ENCODE measurements at places on chromosomes 5 and 9.
A peak's percentile ranks its signal among the peaks of the same experiment; 100 is the strongest.

DNA sequence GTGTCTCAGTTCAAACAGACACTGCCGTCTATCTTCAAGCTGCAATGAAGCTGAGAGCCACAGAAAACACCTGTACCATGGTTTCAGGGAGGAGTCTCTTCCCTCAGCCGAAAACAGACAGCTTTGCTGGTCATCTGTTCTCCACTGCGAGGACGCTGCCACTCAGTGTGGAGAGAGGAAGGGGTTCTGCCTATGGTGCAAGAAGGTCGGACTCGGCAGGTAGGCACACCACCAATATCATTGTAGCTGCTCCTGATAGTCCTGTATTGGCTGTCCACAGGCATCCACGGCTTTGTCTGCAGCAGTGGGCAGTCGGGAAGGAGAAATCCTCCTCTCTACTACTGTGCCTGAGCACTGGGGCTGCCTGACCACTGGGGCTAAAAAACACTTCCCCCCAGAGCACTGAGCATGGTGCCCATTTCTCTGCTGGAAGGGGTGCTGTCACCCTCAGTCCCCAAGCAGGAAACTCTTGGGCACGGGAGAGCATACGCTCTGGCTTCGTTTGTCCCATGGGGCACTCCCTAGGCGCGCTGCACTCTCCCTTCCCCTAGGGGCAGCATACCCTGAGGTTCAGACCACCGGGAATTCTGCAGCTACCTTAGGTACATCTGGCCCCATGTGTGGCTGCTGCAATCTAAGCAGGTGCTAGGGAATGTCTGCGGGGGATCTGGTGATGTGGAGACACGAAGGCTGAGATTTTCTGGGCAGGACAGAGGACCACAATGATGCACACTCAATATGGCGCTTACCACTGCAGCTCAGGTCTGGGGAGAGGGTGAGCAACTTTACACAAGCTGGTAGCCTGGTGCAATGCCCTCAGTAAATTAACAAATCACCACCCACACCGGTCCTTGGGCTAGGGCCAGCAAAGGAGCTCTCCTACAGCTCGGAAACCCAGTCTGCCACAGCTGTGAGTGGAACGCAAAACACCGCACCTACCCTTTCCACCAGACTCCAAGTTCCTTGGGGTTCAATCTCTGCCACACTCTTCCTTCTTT lies 880.9 kb upstream of the SEMA6A start:
- DNase-seq, result no peak

- DNase-seq, result no peak
These were observed 48.2 kb downstream of the ADAMTS2 start for GRCh38 chr5:179297026-179297425.

DNA sequence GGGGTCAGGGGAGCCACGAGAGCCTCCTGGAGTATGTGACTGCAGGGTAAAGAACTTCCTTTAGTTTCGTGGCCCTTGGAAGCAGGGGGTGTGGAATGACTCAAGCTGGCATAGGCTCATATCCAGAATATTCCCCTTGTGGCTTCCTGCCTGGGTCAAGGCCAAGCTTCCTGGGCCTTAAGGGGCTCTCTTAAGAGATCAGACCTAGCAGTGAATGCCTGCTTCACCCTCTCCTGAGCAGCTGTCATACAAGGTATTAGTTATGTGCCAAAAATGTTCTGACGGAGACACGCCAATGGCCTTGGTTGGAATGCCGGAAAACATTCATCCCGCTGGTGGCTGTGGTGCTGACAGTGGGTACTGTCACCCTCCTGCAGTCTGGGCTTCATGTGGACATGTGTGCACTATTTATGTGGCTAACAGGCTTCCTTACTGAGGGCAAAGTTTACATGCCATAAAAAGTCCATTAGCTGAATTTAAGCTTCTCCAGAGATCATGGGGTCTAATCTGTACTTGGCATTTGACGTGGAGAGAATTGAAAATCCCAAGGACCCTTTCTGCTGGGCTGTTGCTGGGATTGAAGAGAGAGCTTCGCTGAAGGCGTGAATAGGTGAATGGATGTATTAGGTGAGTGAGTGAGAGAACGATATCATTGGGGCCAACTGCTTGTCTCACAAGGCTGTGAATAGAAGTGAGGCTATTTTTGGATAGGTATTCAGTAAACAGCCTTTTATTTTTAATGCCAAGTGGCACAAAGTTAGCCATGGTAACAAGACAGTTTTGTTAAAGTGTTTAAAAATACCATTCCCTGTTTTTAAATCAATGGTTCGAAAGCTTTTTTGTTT lies 156.8 kb downstream of the MACROH2A1 start:
- DNase-seq, result no peak

GRCh38 chr5:52674815-52675545 lies 112.7 kb upstream of the ITGA1 start:
- no peak for DNase-seq

GRCh38 chr9:115296831-115297565 lies 179.0 kb upstream of the TNC start:
- no peak for DNase-seq

GRCh38 chr5:120108586-120109248 lies 355.4 kb upstream of the PRR16 start:
- DNase-seq, result no peak

DNA sequence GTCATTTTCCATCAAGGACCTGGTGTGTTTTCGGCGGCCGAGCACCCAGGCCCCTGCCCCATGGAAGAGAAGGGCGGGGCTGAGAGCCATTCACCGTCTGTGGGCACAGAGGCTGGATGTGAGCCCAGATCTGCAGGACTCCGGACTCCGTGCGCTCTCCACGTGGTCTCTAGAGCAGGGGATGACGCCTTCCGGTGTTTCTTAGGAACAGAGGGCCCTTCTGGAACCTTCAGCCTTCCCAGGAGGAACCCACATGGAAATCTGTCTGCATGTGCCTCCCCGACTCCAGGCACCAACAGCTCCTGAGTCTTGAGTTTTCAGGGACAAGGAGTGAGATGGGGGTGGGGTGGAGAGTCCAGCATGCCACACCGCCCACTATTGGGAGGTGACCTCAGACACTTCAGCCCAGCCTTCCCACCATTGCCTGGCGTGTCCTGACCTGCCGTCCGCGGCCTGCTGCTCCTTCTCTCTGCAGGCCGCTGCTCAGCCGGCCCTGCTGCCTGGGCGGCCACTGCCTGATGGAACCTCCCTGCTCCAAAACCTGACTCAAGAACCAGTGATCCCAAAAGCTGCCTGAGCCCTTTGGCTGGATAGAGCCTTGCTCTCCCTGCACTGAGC lies 2.4 kb upstream of the RXRA start:
- DNase-seq, result peak; percentile 80

DNA sequence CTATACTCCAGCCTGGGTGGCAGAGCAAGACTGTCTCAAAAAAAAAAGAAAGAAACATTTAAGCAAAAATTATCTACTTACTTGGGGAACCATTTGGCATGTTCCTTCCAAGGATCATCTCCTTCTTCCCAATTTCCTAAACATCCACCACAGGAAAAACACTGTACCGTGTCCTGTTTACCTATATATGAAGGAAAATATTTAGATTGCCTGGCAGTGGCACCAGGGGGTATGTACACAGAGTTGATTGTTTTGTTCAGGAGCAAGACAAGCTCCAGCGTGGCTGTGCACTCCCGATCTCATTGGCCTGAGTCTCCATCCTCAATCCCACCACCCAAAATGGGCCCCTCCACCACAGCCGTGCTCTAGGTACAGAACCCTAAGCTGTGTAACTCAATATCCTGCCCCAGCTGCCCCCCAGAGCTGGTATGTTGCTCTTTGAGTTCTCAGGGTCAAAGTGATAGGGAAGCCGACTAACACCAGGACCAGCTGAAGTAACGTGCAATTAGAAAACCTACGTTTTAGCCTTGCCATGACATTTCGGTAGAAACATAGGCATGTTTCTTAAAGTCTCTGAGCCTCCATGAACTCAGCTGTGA lies 13.8 kb downstream of the NAIP start:
- DNase-seq, result no peak

DNA sequence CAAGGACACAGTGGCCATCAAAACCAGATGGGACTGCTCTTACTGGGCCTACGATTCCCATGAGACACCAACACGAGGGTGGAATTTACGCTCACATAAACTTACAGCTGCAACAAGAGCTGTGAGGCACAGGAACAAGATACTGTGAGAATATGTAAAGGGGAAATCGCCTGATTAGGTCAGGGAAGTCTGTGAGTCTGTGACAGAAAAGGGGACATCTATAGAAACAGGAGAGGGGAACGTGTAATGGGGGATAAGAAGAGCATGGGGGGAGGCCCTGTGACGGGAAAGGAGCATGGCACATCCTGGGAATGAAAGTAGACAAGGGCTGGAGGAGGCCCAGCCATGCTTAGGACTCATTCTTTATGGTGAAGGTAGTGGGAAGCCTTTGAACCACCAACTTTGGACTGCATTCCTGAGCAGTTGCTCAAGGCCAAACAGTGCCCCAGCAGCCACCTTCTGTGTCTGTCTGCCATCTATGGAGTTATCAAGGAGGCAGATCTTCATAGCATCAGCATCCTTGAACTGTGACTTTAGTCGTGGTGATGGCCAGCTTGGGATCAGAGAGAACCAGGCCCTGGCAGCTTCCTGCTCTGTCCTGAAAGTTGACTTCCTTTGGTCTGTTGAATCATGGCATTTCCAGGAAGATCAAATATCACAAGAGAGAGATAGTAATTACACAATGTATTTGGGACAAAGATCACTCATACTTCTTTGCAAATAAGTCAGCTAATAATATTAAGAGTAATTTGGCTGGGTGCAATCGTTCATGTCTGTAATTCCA lies 87.9 kb upstream of the FAM169A start:
- no peak for DNase-seq

DNA sequence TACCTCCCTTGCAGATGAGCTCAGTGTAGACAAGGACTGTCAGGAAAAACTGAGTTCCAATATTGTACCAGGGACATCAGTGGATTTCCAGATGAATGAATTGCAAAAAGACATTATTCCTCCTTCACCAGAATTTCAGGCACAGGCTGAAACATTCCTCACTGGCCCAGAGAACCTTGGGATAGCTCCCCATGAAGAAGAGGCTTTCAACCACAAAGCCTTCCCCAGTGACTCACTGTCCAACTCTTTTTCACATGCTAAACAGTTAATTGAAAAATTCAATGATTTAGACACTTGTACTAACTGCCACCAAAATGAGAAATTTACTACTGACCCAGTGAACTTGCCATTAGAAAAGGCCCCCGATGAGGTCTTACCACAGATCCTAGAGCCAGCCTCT lies 144.5 kb downstream of the UNC13B start:
- DNase-seq, result no peak

- DNase-seq, result no peak
These were observed 327.4 kb downstream of the DRD1 start for GRCh38 chr5:175116466-175117048.

DNA sequence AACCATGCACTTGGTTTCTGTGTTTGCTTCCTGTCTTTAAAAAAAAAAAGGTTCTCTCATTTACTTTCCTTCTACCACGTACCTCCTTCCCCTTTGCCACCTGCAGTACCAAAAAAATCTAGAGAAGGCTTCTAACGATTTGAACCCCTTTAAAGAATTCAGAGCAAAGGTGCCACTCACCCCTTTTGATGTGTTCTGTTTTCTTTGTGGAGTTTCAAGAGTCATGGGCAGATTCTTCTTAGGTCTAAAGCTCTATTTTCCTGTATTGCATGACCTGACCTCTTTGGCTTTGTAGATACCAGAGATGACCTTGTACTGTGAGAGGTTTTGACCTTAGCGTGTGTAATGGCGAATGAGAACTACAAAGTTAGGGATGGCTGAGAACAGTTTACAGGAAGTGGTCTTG lies 29.0 kb downstream of the TXNDC8 start:
- DNase-seq, result no peak

DNA sequence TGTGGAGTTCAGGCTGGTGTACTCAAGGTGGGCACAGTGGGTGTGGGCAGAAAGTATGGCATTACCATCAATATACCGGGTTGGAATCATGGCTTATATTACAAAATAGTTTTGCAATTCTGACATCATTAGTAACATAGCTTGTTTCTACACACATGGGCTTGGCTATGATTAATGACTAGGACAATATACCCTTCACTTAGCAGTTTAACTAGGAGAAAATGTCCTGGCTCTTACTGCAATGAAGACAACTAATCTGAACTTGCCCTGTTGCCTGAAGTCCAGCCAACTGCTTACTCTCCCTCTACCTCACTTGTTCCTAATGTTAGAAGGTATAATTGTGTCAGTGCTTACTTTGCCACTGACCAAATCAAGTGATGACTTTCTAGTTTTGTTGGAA lies 612.5 kb downstream of the EFNA5 start:
- DNase-seq, result no peak

DNA sequence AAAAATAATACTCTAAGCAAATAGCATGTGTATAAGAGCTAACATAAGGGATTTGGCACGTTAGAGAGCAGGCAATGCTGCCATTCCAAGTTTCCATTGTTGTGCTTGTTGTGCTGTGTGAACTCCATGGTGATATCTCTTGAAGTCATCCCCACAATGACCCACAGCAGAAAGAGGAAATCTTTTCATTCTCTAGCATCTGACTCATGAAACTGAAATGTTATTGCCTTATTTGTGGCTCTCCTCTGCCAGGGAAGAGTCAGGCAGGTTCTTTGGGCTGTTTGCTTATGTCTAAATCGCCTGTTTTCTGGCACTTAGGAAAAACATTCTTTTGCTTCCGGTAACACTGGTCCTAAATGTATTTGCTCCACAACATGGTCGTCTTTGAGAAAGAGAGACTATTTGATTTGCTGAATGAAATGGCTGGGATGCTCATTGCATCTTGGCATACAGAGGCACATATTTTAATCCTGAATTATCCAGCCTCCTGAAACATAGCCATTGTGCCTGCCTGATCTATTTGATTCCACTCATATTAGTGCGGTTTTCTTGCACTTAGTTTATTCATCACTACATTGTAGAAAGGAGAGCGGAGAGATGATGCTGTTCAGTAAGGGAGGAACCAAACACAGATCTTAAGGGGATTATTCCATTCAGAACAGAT lies 188.8 kb downstream of the CSNK1G3 start:
- DNase-seq, result no peak

- no peak for DNase-seq
These were observed 456.2 kb downstream of the RASEF start for GRCh38 chr9:82606492-82607382.

- no peak for DNase-seq
These were observed 106.0 kb downstream of the CWC27 start for GRCh38 chr5:64874753-64875152.

DNA sequence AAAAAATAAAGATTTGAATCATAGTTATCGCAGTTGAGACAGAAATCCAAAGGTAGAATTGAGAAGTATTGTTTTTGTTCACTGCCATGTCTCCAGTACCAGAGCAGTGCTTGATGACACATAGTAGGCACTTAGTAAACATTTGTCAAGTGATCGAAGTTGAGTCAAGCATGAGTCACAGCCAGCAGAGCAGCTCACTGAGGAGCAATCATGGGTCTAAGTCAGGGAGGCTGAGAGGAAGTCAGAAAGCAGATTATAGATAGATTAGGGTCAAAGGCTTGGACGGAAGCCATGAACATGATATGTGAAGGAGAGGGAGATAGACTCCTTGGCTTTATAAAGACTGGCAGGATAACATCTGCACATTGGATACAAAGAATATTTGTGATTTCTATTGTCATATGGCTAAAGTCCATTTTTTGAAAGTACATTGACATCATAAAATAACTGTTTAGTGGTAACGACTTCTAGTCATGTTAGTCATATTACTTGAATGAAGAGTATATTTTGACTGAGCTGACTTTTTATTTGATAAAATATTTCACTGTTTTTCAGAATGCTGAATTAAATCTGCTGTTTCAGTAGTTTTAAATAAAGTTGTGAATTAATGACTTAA lies 168.5 kb downstream of the RAB3C start:
- DNase-seq, result no peak

GRCh38 chr9:20188616-20189369 lies 400.0 kb upstream of the SLC24A2 start:
- no peak for DNase-seq

Measured in cardiac septum (tissue), 1 donor.